ENCODE measurements at places on chromosomes 6 and 20.

GRCh38 chr20:60974441-60974945 lies 277.6 kb upstream of the CDH4 start:
- no peak for DNase-seq

GRCh38 chr6:166927240-166927934 lies 29.0 kb downstream of the RNASET2 start:
- no peak for DNase-seq

DNA sequence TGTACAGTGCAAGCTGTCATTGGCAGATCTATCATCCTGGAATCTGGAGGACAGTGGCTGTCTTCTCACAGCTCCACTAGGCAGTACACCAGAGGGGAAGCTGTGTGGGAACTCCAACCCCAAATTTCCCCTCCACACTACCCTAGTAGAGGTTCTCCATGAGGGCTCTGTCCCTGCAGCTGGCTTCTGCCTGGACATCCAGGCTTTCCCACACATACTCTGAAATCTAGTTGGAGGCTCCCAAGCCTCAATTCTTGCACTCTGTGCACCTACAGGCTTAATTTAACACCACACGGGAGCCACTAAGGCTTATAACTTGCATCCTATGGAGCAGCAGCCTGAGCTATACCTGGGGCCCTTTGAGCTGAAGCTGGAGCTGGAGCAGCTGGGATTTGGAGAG lies 43.0 kb upstream of the TRIM39 start:
- DNase-seq: no peak

DNA sequence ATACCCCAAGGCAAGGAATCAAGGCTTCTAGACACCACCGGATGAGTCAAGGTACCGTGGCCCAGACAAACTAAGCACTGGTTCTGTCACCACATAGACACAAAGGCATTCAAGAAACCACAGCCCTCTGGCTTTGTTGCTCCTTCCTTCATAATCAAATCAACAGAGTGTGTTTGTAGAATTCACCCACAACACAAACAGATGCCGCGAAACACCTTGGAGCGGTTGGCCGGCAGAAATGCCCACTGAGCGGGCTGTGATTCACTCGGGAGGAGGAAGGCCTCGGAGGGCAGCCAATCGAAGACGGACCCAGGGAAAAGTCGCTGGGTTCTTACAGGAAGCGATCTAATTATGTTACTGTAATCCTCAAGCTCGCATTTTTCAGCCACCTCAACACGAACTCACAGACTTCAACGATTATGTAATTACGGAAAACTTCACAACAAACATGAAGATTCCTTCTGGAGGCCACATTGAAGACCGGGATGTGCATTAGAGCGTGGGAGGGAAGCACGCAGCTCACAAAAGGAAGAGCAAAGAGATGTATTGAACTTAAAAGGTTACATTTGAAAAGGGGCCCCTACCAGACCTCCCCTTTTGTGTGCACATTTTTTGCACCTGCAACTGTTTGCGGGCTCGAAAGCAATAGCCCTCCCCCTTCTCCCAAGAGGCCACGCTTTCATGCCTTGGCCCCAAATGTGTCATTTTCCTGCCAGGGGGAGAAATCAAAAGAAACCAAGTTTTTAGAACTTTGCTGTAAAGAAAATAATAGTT lies 184.7 kb upstream of the PREP start:
- no peak for DNase-seq

DNA sequence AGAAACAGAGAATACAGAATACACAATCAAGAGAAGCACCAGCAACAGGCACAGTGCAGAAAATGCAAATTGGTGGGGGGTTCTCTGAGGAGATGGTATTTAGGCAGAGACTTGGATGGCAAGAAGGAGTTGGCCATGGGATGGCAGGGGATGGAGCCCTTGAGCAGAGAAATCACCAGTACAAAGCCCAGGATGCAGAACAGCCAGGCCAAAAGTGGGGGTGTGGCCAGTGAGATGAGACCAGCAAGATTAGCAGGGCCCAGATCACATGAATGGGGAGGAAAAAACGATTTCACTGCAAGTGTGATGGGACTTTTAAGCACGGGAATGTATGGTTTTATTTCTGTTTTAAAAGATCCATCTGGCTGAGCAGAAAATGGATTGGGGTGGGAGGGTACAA lies 63.4 kb downstream of the TRAM2 start:
- DNase-seq: no peak

GRCh38 chr6:161227004-161227960 lies 46.6 kb downstream of the AGPAT4 start:
- no peak for DNase-seq

DNA sequence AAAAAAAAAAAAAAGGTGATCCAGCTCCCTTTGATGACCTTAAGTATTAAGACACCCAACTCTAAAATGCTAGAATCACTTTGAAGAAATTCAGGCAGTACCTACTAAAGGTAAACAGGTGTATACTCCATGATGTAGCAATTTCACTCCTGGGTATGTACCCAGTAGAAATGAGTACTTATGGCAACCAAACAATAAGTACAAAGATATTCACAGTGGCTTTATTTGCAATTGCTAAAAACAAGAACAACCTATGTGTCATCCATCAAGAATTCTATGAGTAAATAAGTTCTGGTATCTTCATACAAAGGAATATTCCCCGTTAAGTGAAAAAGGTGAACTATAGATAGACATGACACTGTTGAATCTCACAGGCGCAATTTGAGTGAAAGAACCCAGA lies 29.4 kb downstream of the MDGA1 start:
- no peak for DNase-seq

All from amygdala (tissue), 56 donors.